Right renal pelvis (tissue), 4 donors: ENCODE measurements at places on chromosomes 12 and 14. TPM values are rescaled to one million over a fixed set of nuclear protein-coding genes. Genes with fewer than 3 reads are reported as not detected.

Gene PNN
- 159 TPM for polyA plus RNA-seq

Gene SLCO1B1
- polyA plus RNA-seq, result not detected

Gene C12orf50
- polyA plus RNA-seq, result 0.29 TPM

Gene INSM2
- not detected for polyA plus RNA-seq

- DNase-seq, result no peak
Observed at GRCh38 chr12:129161511-129161910, 308.2 kb downstream of the GLT1D1 start.

DNA sequence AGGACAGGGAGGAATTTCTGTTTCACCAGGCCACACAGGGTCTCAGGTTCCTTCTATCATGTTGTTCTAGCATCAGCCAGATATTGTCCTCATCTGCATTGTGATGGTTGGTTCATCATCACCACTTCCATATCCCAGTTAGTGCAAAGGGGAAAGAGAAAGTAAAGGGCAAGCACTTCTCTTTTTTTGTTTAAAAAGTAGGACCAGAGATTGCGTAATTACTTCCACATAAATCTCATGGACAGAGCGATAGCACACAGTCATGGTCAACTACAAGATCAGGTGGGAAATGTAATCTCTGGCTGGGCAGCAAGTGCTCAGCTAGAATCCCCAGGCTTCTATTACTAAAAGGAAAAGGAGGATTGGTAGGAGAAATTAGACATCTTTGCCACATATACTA, 155.1 kb downstream of the KIF21A start:
- no peak for DNase-seq

DNA sequence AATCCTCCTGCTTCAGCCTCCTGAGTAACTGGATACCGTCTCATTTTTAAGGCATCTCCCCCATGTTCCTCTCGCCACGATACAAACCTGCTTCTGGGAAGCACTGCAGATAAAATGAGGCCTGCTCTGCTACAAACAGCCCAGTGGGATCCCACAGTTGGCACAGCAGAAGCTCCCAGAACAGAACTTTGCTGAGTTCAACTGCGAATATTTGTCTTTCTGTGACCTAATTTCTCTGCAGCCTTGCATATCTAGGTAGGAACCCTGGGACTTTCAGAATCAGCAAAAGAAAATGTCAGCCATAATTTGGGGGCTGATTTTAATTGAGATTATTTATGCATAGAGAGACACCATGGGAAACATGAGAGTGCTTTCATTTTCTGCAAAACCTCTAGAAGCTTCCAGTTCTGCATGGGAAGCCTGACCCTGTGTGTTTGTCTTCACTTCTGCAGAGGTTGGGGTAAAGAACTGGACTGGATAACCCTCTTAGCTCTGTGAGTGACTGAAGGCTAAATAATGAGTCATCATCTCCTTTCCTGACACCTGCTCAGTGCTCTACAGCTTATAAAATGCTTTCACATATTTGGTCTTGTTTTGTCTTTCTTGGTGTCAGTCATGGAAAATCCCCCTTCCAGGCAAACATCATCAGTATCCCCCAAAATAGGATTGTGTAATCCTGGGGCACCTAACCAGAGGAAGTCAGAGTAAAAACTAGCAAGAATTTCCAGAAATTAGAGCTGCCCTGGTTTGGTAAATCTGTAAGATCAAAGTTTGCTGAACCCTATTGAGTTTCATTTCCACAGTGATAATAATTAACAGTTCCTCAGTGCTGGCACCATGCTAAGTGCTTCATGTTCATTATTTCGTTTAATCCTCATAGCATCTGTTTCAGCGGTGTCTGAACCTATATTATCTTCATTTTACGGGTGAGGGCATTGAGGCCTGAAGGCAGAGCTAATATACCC, 185.8 kb downstream of the SLC15A4 start:
- DNase-seq, result no peak

GRCh38 chr12:2682296-2683251, 112.2 kb upstream of the FKBP4 start:
- no peak for DNase-seq
